ENCODE measurements at places on chromosomes 3 and 15. TPM values are rescaled to one million over a fixed set of nuclear protein-coding genes. Genes with fewer than 3 reads are reported as not detected.

The LDHAL6B gene
- not detected for total RNA-seq

The ZNF660 gene
- total RNA-seq = not detected

The RFX7 gene
- total RNA-seq = 8.8 TPM

The LRRC2 gene
- total RNA-seq = not detected

The FBXO40 gene
- not detected for total RNA-seq

The ARRDC4 gene
- total RNA-seq = 0.11 TPM

The ITIH4 gene
- 0.63 TPM for total RNA-seq

The GABRB3 gene
- 82.7 TPM for total RNA-seq

The BRK1 gene
- total RNA-seq = 170 TPM

The LIPC gene
- total RNA-seq = 0.09 TPM

The SLC24A5 gene
- not detected for total RNA-seq

The FBN1 gene
- total RNA-seq = 7.4 TPM

The HDC gene
- 0.08 TPM for total RNA-seq

The APBA2 gene
- 15.5 TPM for total RNA-seq

The BUB1B gene
- total RNA-seq = 27.8 TPM

The POPDC2 gene
- 0.22 TPM for total RNA-seq

The MCTP2 gene
- not detected for total RNA-seq

The ARHGEF26 gene
- total RNA-seq = 9.1 TPM

The TNFAIP8L3 gene
- total RNA-seq = 30.6 TPM

Data from A549 treated with Mapracorat at 1 μM for 4 hours (cell line).